ENCODE measurements at places on chromosomes 12 and 14.

GRCh38 chr14:22391908-22392565 is 197.0 kb downstream of the DAD1 start:
- H3K4me1 ChIP-seq: peaks cover 6% of the 10 kb centered on the region
- no peak for ATAC-seq
- H3K36me3 ChIP-seq: no peaks in the 10 kb centered on the region
- H3K27ac ChIP-seq: no peak overlapping the region
- H3K4me3 ChIP-seq: no peak overlapping the region

DNA sequence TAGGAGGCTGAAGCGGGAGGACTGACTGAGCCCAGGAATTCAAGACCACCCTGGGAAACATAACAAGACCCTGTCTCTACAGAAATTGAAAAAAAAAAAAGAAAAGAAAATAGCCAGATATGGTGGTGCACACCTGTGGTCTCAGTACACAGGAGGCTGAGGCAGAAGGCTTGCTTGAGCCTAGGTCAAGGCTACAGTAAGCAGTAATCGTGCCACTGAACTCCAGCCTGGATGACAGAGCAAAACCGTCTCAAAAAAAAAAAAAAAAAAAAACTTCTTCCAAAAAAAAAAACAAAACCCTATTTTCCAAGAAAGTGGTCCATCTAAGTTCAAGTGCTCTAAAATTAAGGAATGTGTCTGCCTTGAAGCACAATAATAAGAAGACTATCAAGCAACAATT is 19.8 kb downstream of the SNX6 start:
- no peaks in the 10 kb centered on the region for H3K4me1 ChIP-seq
- H3K27ac ChIP-seq: no peak overlapping the region
- ATAC-seq: no peak
- H3K36me3 ChIP-seq: no peaks in the 10 kb centered on the region
- no peak overlapping the region for H3K4me3 ChIP-seq

DNA sequence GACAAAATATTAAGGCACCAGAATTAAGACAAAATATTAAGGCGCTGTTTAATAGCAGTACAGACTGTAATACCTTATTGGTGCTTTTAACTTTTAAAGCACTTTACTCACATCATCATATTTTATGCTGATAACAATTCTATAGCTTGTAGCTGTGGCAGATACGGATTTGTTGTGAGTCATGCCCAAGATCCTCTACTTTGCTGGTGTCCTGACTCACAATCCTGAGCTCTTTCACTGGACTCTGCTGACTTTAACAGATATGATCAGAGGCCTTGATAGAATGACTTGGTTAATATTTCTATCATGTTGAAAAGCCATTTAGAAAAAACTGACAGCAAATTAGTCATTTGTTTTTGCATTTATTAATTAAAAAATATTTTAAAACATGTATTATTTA is 99.0 kb upstream of the PKP2 start:
- no peaks in the 10 kb centered on the region for H3K36me3 ChIP-seq
- H3K27ac ChIP-seq: no peak overlapping the region
- ATAC-seq: no peak
- no peak overlapping the region for H3K4me3 ChIP-seq
- no peaks in the 10 kb centered on the region for H3K4me1 ChIP-seq

DNA sequence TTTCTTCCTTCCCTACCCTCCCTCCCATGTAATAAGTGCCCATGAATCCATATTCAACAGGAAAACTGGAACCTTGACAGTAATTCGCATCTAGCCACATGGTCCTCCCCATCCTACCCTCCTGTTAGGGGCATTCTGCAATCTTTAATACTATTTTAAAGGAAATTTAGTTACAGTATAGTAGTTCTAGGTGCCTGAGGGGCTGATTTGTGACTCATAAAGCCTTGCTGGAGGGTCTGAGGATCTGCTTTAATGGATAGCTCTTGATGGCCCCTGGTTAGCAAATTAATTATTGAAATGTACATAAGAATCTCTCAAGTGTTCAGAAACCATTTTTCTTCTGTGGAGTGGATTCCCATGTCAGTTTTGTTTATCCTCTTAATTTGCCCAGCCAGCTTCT is 54.1 kb downstream of the ESRRB start:
- H3K36me3 ChIP-seq: no peaks in the 10 kb centered on the region
- H3K4me1 ChIP-seq: no peaks in the 10 kb centered on the region
- ATAC-seq: no peak

- no peak overlapping the region for H3K27ac ChIP-seq
- no peaks in the 10 kb centered on the region for H3K36me3 ChIP-seq
- no peaks in the 10 kb centered on the region for H3K27me3 ChIP-seq
- no peak overlapping the region for H3K4me3 ChIP-seq
- ATAC-seq: no peak
Measured at GRCh38 chr12:94240171-94240570, 91.8 kb downstream of the PLXNC1 start.

DNA sequence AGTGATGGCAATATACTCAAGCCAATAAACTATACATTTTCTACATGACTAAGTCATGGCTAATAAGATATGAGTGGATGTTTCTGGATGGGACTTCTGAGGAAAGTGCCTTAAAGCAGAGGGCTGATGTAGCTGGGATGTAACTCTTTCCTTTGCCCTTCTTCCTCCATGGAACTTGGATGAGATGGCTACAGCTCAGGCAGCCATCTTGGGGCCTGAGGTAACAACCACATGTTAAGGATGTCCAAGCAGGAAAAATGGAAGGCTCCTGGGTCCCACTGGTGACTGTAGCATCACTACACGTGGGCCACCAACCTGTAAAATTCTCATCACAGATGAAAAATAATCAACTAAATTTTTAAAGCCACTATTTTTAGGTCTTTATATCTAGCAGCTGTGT is 54.4 kb upstream of the GRIP1 start:
- H3K4me3 ChIP-seq: no peak overlapping the region
- H3K36me3 ChIP-seq: no peaks in the 10 kb centered on the region
- H3K4me1 ChIP-seq: no peaks in the 10 kb centered on the region
- H3K27ac ChIP-seq: no peak overlapping the region

DNA sequence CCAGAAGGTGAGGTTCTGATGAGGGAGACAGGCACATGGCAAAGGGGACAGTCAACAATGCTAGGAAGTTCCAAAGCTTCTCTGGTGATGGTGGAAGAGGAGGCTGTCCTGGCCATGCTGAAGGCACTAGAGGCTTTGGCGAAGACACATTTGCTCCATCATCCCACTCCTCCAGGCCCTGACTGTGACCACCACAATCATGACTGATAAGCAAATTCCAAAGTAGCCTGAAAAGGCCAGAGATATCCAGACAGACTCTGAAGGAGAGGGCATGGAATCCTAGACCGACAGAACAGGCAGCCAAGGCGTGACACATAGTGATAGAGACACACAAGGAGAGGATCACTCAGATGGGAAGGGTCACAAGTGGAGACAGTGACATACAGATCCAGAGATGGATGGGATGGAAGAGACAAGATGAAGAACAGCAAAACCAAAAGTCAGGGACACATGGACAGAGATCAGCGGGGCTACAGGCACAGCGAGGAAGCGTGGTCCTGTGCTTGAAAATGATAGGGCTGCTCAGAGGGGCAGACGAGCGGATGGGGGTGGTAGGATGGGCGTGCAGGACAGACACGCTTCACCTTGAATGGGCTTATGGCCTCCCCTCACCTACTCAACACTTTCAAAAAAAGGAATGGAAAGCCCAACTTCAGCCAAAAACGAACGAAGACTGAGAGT is 1.3 kb downstream of the ZFHX2 start:
- ATAC-seq: no peak
- no peaks in the 10 kb centered on the region for H3K27me3 ChIP-seq
- H3K4me3 ChIP-seq: peak overlapping the region; percentile 42
- H3K4me1 ChIP-seq: peaks cover 3% of the 10 kb centered on the region

DNA sequence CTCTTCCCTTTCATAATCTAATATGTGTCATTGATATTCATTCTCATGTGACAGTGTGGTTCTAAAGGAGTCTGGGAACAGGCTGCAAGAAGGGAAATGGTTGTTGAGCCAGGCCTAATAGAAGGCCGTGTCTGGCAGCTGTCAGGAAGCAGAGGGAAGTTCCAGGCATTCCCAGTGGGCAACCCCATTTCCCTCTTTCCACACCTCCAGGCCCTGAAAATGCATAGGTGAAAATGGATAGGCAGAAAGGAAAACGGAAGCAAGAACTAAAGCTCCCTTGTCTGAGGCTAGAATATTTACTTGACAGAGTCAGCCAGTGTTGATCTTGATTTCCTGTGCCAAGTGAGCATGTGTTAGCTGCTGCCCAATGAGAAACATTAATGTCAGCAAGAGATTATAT is 97.7 kb downstream of the PPM1A start:
- H3K4me1 ChIP-seq: peaks cover 3% of the 10 kb centered on the region
- H3K27ac ChIP-seq: no peak overlapping the region
- no peak for ATAC-seq

DNA sequence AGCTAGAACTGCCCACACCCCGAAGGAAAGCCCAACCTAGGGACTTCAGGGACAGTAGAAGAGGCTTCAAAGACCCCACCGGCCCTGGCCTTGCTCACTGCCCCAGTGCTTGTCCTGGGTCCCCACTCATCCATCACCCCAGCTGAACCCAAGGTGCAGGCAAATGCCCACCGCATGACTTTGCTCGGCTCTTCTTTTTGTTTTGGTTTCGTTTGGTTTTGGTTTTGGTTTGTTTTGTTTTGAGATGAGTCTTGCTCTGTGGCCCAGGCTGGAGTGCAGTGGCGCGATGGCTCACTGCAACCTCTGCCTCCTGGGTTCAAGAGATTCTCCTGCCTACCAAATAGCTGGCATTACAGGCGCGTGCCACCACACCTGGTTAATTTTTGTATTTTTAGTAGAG is 9.0 kb downstream of the CCDC85C start:
- no peaks in the 10 kb centered on the region for H3K27me3 ChIP-seq
- H3K4me1 ChIP-seq: peaks cover 48% of the 10 kb centered on the region

DNA sequence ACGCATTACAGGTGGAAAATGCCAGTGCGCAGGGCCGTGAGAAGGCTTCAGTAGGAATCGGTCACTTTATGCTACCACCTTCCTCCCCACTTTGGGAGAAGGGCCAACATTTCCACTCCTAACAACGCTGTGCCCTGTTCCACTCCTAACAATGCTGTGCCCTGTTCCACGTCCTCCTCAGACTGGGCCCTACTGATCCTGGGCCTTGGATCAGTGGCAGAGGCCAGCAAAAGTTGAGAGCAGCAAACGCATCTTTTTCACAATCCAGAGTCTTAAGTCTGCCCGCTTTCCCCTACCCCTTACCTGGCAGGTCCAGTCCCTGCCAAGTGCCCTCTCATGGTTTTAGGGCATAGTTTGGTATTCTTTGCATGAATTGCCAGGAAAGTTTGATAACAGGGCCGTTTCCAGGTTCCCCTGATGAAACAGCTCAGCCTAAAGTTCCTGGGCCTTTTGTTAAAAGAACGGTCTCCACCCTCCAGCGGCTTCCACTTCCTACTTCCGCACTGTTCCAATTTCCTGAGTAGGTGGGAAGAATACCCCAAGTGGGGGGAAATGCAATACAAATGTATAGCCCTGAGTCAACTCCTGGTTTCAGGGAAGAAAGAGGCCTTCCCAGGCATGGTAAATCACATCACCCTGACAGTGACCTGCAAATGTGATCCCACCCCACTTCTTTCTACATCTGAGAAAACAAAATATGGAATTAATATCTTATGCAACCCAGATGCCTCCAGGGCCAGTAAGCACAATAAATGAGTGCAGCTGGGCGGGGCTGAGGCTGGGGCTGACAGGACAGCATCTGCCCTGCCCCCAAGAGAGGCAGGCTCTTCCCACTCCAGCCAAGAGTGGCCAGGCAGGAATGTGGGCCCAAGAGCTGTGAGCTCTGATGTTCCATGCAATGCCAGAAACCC is 15.0 kb downstream of the KCTD10 start:
- peak overlapping the region; percentile 90 for H3K27ac ChIP-seq
- H3K4me1 ChIP-seq: peaks cover 41% of the 10 kb centered on the region
- ATAC-seq: peak; percentile 92
- H3K27me3 ChIP-seq: no peaks in the 10 kb centered on the region

DNA sequence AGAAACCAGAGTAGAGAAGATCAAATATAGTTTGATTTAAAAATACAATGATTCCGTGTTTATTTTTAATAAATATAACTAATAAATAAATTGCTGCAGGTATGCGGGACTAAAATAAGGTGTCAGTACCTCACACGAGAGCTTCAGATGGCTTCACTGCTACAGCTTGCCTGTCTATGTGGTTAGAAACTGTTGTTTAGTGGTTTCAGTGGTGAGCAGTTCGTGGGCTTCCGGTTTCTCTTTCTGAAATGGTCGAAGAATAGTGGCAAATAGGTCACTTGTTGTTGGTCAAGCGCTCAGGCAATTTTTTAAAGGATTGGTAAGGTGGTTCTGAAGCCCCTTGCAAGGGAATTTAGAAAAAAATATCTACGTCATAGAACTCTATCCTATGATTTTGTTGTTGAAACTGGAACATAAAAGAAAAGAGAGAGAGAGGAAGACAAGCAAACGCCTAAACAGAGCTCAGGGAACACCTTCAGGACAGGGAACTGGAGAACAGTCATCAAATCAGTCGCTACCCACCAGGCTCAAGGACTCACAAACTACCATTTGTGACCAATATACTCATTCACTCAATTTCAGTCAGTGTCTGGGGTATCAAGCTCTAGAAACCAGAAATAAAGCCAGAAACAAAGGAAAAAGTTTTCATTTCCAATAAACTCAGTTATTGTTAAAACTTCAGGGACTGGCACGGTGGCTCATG is 31.3 kb downstream of the GABARAPL1 start:
- no peaks in the 10 kb centered on the region for H3K27me3 ChIP-seq
- H3K4me3 ChIP-seq: no peak overlapping the region
- H3K27ac ChIP-seq: no peak overlapping the region
- H3K36me3 ChIP-seq: no peaks in the 10 kb centered on the region
- no peaks in the 10 kb centered on the region for H3K4me1 ChIP-seq

DNA sequence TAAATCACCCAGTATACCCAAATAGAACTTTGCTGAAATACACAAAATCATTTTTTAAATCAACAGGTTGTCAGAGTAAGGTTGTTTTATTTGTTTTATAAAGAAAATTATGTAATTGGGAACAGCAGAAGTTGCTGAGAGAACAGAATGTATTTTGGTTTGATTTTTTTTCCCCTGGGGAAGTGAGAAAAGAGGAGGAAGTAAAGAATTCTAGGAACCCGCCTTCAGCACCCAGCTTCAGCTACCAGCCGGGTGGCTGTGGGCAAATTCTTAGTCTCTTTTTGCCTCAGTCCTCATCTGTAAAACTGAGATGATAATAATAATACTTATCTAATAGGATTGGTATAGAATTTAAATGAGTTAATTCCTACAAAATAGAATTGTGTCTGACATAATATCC is 119.4 kb downstream of the SRGAP1 start:
- H3K36me3 ChIP-seq: no peaks in the 10 kb centered on the region
- peaks cover 35% of the 10 kb centered on the region for H3K4me1 ChIP-seq
- H3K27ac ChIP-seq: peak overlapping the region; percentile 16
- ATAC-seq: no peak
- H3K27me3 ChIP-seq: no peaks in the 10 kb centered on the region

- no peaks in the 10 kb centered on the region for H3K36me3 ChIP-seq
- ATAC-seq: peak; percentile 11
- no peak overlapping the region for H3K27ac ChIP-seq
Measured at GRCh38 chr14:104827177-104828055, 26.5 kb downstream of the ZBTB42 start.

GRCh38 chr14:23636317-23637211 is at the start of gene DHRS2:
Gene DHRS2, plus strand, starts transcription at chr14:23636364. Its CDS starts 2,501 bp downstream, at chr14:23638865.
- H3K4me1 ChIP-seq: peaks cover 5% of the 10 kb centered on the region
- no peak for ATAC-seq
- H3K27ac ChIP-seq: no peak within 1 kb of the TSS
- no peaks in the 10 kb centered on the region for H3K36me3 ChIP-seq
- H3K4me3 ChIP-seq: no peak within 1 kb of the TSS

- peak overlapping the region; percentile 29 for H3K27ac ChIP-seq
- no peak overlapping the region for H3K4me3 ChIP-seq
- ATAC-seq: no peak
- no peaks in the 10 kb centered on the region for H3K36me3 ChIP-seq
- H3K4me1 ChIP-seq: peaks cover 46% of the 10 kb centered on the region
Measured at GRCh38 chr14:69696633-69697557, 70.0 kb upstream of the SRSF5 start.
